Psoas muscle (tissue), 8 donors: ENCODE measurements at places on chromosomes 6 and 20.

GRCh38 chr6:7086488-7086887, 21.3 kb upstream of the RREB1 start:
- DNase-seq: peak; percentile 44

- DNase-seq: no peak
These were observed 35.9 kb upstream of the TBC1D22B start for GRCh38 chr6:37221585-37222124.

- DNase-seq: no peak
These were observed 17.7 kb downstream of the SENP6 start for GRCh38 chr6:75619230-75619899.

GRCh38 chr20:24798930-24799705, 150.0 kb upstream of the CST7 start:
- DNase-seq: peak; percentile 15

DNA sequence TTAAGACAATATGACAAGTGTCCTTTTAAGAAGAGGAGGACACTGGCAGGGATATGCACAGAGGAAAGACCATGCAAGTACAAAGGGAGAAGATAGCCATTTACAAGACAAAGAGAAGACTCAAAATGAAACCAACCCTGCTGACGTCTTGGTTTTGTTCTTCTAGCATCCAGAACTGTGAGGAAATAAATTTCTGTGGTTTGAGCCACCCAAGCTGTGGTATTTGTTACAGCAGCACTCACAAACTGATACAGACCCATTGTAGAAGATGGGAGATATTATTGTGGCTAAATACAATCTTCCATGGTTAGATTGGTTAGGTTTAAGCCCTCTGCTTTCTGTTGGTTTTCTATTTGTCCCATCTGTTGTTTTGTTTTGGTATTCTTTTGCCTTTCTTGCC, 88.6 kb upstream of the SLC35F1 start:
- DNase-seq: no peak

DNA sequence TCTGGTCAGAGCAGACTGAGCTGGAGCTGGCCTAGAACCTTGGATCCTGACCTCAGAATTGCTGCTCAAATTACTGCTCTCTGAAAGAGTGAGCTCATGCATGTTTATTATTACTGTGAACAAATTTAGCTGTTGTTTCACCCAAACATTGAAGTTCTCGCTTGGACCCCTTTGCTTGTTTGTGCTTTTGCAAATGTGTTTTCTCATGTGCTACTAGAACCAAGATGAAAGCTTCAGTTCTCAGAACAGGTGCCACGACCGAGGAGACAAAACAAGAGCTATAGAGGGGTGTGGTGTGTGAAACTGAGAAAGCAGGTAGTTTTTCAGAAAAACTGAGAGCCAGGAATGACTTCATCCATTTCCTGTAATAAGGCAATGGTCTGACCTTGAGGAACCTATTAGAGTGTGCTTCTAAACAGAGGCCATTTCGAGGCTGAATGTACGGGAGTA, 50.0 kb upstream of the ESR1 start:
- DNase-seq: no peak

GRCh38 chr20:48812600-48813445, 15.0 kb downstream of the PREX1 start:
- no peak for DNase-seq

- no peak for DNase-seq
These were observed 112.1 kb downstream of the WDR27 start for GRCh38 chr6:169589699-169590257.

- no peak for DNase-seq
These were observed 844.3 kb upstream of the MANEA start for GRCh38 chr6:94733066-94733465.

DNA sequence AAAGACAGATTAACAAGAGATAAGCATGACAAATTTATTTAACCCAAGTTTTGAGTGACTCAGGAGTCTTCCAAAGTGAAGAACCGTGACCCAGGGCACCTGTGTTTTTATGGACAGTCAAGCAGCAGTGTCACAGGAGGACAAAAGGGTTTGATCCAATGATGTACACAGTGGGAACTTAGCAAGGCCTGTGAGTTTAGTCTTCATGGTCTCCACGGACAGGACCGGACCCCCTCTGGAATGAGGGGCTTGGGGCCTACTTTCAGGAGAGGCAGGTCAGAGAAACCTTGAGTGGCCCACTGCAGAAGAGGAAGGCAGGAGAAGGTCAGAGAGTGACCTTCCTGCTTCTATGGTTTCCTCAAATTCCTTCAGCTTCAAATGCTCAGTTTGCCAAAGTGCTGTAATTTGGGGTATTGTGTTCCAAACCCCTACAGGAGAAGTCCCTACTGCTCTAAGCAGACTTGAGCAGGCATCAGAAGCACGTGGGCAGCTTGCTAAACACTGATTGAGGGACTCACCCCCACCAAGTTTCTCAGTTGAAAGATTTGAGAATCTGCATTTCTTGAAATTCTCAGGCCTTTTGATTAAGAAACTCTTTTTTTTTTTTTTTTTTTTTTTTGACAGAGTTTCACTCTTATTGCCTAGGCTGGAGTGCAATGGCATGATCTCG, 26.4 kb upstream of the ZMYND8 start:
- DNase-seq: no peak

GRCh38 chr6:169194737-169195136, 58.9 kb downstream of the THBS2 start:
- DNase-seq: no peak

GRCh38 chr6:18609715-18610114, 222.6 kb downstream of the RNF144B start:
- DNase-seq: no peak

DNA sequence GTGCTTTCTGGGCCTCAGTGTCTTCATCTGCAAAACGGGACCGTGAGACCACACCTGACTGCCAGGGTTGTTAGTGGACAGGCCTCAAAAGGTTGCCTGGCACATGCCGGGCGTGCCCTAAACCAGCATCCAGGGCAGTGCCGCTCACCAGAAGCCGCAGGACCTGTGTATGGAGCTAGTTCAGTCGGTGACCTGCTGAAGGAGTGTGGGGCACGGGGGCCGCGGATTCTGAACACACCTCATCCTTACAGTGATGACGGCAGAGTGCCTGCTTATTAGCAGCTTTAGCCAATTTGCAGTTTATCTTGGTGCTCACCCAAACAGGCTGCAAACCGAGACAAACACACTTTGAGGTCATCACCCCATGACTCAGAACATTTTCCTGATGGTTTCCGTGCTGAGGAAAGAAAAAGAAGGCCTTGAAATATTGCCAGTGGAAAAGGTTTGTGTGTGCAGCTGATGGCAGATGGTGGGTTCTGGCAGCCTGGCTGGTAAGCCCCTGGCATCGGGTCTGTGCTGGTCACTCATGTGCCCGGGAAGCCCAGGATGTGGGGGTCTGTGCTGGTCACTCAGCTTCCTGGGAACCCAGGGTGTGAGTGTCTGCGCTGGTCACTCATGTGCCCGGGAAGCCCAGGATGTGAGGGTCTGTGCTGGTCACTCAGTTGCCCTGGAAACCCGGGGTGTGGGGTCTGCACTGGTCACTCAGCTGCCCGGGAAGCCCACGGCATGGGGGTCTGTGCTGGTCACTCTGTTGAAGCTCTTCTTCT, 153.8 kb downstream of the ERMARD start:
- no peak for DNase-seq

GRCh38 chr6:11852061-11852651, 73.6 kb upstream of the ADTRP start:
- DNase-seq: no peak

DNA sequence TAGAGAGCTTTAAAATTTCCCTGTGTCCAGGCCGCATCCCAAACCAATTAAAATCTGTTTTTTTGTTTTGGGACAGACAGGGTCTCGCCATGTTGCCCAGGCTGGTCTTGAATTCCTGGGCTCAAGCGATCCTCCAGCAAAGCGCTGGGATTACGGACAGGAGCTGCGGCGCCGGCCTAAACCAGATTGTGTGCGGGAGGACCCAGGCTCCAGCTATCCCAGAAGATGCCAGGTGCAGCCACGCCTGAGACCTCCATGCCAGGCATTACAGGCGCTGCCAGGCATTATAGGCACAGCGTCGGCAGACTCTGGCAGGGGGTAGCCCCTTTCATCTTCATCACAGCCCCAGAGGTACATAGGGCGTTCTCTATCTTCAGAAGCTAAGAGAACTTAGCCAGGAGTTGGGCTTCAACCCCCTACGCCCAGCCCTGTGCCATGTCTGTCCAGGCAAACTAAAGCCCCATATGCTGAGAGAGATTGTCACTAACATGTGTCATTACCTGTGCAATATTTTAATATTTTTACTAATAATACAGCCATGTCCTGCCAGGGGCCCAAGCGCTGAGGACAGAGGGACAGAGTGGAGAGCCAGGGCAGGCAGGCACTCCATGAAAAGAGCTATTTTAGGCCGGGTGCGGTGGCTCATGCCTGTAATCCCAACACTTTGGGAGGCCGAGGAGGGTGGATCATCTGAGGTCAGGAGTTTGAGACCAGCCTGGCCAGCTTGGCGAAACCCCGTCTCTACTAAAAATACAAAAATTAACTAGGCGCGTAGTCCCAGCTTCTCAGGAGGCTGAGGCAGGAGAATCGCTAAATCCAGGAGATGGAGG, 9.8 kb upstream of the GRM4 start:
- DNase-seq: no peak

GRCh38 chr20:15205028-15205427, 867.6 kb upstream of the FLRT3 start:
- DNase-seq: no peak

- DNase-seq: no peak
These were observed 101.1 kb upstream of the IFNGR1 start for GRCh38 chr6:137320271-137320670.

- DNase-seq: no peak
These were observed 167.6 kb downstream of the NFATC2 start for GRCh38 chr20:51374961-51375360.

GRCh38 chr6:44415873-44416502, 28.5 kb downstream of the CDC5L start:
- no peak for DNase-seq

GRCh38 chr6:17132967-17133366, 31.1 kb downstream of the STMND1 start:
- no peak for DNase-seq

- no peak for DNase-seq
These were observed 27.0 kb downstream of the ZNF292 start for GRCh38 chr6:87182321-87182720.

DNA sequence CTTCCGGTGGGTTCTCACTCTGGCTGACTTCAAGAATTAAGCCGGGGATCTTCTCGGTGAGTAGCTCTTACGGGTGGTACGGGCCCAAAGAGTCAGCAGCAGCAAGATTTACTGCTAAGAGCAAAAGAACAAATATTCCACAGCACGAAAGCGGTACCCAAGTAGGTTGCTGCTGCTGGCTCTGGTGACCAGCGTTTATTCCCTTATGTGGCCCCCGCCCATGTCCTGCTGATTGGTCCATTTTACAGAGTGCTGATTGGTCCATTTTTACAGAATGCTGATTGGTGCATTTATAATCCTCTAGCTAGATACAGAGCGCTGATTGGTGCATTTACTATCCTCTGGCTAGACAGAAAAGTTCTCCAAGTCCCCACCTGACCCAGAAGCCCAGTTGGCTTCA, 44.3 kb downstream of the FAM50B start:
- DNase-seq: no peak

DNA sequence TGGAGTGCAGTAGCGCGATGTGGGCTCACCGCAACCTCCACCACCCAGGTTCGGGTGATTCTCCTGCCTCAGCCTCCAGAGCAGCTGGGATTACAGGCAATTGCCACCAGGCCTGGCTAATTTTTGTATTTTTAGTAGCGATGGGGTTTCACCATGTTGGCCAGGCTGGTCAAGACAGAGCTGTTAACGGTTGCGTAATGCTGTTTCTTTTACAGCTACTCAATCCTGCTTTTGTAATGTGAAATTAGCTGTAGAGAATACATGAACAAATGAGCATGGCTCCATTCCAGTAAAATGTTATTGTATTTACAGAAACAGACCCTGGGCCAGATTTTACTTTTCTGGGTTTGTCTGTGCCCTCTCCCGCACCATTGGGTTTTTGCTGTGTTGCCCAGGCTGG, 1.9 kb downstream of the PNLDC1 start:
- no peak for DNase-seq

DNA sequence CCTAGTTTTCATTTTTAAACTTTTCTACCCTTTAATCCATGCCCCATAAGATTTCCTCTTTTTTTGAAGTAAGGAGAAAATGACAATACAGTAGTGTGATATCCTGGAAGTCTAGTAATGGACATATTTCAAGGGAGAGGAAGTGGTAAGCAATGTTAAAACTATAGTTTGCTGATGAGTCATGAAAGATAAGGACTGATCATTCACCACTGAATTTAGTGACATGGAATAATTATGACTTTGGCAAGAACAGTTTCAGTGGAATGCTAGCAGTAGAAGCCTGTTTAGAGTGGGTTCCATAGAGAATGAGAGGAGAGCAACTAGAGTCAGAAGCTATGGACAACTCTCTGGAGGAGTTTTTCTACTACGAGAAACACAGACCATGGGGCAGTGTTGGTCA, 24.9 kb upstream of the SLC2A12 start:
- DNase-seq: no peak

- DNase-seq: no peak
These were observed 75.1 kb downstream of the SYNJ2 start for GRCh38 chr6:158056804-158057203.

DNA sequence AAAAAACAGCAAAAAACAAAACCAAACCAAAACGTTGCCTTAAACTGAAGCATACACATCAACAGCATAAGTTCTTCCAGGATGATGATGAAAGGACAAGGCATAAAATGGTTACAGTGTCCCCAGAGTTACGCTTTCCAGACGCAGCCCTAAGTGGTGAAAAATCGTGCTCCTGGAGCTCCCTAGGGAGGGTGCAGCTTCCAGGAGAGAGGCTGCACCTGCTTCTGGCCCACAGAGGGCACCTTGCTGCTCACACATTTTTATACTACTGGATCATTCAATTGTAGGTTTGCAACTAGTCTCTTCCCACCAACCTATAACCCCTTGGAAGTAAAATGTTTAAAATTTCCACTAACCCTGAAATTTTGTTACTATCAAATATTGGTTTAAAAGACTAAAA, 115.0 kb downstream of the PRKN start:
- no peak for DNase-seq

DNA sequence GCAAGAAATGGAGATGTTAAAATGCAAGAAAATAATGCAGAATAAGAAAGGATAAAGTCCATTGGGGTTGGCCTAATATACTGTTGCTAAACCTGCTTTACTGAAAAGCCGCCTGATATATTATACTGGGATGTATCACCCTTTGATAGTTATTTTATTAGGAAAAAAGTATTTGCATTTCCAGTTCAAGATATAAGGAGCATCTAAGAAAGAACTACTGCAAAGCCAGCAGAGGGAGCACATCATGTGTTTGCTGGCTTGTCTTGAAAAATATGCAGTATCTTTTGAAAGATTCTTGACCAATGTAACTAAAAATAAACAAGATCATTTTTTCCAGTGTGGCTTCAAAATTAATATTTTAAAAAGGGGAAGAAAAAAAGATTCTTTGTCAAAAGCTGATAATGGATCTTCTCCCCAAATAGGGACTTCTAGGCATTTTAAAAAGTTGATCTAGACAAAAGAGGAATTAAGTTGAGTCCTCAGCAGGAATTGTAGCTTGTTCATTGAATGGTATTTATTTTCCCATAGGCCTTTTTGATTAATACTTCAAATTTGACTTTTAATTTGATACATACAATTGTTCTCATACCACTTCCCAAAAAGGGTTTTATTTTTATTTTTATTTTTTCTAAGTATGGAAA, 214.9 kb downstream of the ZFAND3 start:
- DNase-seq: no peak

- no peak for DNase-seq
These were observed 229.4 kb upstream of the RSPO3 start for GRCh38 chr6:126888727-126889725.
